ENCODE measurements at places on chromosomes 11 and 22.

DNA sequence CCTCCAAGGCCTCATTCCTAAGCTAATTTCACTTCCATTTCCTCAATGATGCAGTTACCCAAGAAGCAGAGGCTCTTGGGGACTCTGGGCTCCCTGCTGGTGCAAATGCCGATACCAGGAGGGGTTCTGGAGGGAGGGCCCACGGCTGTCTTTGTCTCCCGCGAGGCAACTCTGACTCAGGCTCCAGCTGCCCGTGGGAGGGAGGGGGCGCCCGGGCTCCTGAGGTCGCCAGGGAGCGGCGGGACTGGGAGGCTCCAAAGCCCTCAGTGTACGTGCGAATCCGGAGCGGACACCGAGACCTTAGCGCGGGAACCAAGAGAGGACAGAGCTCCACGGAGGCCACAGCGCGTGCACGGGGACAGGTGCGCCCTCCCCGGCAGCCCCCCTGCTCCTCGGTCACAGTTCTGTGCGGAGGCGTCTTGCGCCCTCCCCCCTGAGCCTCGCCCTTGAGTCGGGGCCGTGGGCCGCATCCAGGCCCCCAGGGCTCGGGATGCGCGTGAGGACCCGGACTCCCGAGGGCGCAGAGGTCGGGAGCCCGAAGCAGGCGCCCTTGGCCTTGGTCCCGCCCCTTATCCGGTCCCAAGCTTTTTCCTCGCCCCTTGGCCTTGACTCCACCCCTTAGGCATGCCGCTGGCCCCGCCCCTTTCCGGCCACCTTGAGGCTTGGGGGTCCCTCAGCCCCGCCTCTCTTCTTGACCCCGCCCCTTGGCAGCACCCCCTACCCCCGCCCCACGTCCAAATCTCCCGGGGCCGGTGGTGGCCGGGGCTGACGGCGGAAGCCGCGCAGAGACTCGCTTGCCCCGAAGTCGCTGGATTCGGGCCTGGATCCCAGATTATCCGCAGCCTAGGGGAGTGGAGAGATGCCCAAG is 4.7 kb upstream of the SHISA8 start:
- DNase-seq, result no peak

- no peak for DNase-seq
These were observed 56.7 kb downstream of the GRAMD4 start for GRCh38 chr22:46676881-46677280.

- DNase-seq, result no peak
These were observed 116.9 kb upstream of the TTC12 start for GRCh38 chr11:113197446-113197845.

DNA sequence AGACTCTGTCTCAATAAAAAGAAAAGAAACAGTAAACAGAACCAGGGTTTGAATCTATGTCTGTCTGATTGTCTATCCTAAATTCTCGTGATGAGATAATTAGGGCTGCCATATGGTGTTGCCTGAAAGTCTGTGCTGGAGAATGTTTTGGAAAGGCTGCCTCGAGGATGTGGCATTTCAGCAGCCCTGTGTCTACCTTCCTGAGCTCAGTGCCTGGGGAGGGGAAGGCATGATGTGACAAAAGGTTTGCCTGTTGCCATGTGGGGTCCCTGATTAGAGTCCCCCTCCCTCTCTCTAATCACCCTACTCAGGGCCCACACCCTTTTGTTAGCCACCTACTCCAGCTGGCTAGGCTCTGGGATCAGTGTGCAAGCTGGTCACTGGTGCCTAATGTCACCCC is 15.2 kb downstream of the CD82 start:
- no peak for DNase-seq

DNA sequence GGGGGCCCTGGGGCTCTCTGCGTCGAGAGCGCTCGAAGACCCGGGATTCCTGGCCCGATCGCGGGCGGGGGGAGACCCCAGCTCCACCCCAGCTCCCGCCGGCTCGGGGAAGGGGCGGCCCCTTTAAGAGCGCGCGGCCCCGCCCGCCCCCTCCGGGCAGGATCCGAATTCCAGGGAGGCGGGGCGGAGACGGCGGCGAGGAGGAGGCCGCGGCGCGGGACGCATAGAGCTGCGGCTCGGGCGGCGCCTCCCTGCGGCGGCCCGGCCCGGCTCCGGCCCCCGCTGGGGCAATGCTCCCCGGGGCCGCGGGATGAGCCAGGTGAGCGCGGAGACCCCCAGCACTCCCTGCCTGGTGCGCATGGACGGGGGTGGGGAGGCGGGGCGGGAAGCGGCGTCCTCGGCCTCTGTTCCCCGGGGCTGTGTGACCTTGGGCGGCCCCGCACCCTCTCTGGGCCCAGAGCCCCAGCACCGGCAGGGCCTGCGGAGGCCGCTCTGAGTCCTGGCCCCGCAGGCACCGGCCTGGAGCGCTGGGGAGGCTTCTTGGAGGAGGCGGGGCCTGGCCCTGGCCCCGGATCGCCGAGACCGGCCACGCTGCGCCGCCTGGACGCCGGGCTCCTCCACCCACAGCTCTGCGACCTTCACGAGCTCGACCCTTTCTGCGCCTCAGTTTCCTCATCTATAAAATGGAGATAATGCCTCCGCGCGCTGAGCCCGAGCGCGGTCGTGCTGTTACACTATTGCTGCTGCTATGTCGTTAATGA is 565 bp downstream of the GAS2L1 start:
- DNase-seq, result peak; percentile 30

DNA sequence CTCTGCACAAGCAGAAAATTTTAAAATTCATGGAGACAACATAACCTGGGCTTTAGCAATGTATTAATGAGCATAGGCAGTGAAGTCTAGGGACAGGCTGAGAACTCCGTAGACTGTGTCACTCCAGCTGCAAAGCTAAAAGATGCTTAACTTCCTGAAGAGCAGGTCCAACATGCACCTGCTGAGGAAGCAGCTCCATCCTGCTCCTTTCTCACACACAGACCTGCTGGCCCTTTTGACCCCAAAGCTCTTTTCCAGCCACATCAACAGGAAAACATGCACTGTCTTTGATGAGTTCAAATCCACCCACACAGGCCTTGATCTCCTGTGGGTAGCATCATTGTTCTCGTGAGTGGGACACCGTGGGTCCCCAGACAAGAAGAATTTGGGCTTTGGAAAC is 36.0 kb downstream of the SYN3 start:
- no peak for DNase-seq

GRCh38 chr22:47345025-47345424 is 582.6 kb downstream of the TBC1D22A start:
- DNase-seq, result no peak

DNA sequence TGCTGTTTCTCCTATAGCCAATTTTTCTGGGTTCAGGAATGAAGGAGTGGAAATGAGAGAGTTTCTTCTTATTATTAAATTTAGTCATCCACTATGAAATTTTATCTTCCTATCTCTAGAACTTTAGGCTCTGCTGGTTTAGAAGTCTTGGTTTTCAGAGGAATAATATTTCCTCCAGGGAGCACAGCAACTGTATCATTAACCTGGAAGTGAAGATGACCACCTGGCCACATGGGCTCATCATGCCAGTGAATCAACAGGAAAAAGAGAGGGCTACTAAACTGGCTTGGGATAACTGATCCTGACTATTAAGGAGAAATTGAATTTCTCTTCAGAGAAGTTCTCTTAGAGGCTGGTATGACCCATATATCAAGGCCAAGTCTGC is 44.4 kb downstream of the ADM start:
- no peak for DNase-seq

GRCh38 chr11:132844956-132845696 is 687.2 kb downstream of the OPCML start:
- no peak for DNase-seq

DNA sequence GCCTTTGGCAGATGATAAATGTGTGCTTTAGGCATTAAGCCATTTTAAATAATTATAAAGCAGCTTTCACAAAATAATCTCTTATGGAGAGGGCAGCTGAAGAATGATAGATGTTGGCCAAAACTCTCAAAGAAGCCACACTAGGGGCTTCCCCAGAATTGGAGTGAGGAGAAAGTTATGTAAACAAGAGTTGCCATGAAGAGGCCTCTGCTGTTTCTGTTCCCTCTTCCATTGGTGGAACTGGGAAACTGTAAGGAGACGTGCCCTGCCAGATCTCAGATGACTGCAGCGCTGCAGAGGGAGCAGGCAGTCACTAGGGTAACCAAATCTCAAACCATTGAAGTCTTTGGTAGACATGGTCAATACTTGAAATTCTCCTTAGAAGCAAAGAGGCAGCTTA is 19.4 kb upstream of the APLP2 start:
- no peak for DNase-seq

GRCh38 chr22:43155789-43156188 is 4.4 kb downstream of the TSPO start:
- DNase-seq, result no peak

DNA sequence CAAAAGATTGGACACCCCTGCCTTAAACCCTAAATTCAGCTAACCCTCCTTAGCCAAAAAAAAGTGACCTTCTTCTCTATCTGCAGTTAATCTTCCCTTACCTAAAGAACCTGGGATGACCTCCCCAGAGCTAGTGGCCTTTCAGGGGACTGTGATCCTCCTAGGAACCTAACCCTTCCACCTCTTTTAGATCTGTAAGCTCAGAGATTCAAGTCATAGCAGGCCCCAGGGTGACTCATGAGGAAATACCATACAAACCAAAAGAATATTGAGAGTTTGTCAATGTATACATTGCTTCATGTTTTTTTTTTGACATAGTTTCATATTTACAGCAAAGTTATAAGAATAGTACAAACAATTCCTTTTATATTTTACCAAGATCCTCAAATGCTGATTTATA is 38.3 kb upstream of the CXCR5 start:
- DNase-seq, result no peak

DNA sequence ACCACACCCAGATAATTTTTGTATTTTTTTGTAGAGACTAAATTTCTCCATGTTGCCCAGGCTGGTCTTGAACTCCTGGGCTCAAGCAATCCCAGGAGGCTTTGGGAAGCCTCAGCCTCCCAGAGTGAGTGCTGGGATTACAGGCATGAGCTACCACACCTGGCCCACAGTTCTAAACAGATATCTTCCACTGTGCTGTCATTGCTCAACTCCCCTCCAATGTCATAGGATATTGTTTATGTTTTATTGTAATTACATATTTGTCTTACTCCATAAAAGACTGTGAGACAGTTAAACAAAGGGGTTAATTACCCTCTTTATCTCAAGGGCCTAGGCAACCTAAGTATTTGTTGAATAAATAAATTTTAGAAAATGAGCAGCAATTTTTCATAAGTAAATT is 204.2 kb downstream of the GRM5 start:
- DNase-seq, result no peak

DNA sequence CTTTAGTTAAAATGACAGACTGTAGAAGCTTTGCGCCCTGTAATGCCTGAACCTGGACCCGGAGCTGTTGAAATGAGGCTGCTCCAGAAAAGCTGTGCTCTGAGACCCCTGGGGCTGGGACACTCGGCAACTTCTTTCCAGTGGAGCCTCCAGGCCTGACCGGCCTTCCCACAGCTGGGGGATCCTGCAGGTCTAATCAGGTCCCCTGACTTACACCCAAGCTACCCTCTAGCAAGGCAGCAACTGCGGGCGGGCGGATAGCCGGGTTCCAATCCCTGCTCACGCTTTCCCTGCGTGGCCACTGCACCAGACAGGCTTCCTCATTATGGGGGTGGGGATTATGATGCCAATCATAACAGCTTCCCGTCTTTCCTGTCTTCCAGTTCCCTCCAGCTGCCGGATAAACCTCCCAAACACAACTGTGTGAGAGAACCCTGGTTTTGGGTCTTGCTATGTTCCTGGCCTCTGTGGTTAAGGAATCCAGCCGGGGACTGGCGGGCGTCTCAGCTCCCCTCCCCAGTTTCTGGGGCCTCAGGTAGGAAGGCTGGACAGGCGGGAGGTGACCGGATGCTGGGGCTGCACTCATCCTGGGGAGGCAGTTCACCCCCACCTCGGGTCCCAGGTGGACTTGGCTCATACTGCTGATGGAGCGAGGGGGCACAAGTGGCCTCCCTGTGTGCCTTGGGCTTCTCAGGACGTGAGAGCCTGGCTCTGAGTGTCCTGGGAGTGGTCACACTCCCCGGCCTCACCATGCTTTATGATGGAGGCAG is 38.6 kb downstream of the PARVG start:
- DNase-seq, result no peak

GRCh38 chr11:114319716-114320328 is 23.6 kb downstream of the NNMT start:
- DNase-seq, result no peak

Measured in stimulated activated CD4-positive, alpha-beta T cell treated with anti-CD3 and anti-CD28 coated beads, Interleukin-15, amount 100 ng/mL, for 1 hour (primary cell).